Activated CD8-positive, alpha-beta memory T cell treated with anti-CD3 and anti-CD28 coated beads for 36 hours (primary cell): ENCODE measurements at places on chromosomes 6 and 20. TPM values are rescaled to one million over a fixed set of nuclear protein-coding genes. Genes with fewer than 3 reads are reported as not detected.

RFX6 gene
- not detected for total RNA-seq

SLC22A23 gene
- 0.15 TPM for total RNA-seq

PKIB gene
- not detected for total RNA-seq

TTLL9 gene
- not detected for total RNA-seq

TCF21 gene
- not detected for total RNA-seq

TLDC2 gene
- not detected for total RNA-seq

MOG gene
- not detected for total RNA-seq

CD24 gene
- total RNA-seq, result 0.46 TPM

MACROD2 gene
- not detected for total RNA-seq

SCAND1 gene
- 47.2 TPM for total RNA-seq

TAAR2 gene
- total RNA-seq, result not detected

ZNF391 gene
- 3.8 TPM for total RNA-seq

FAM209B gene
- 0.86 TPM for total RNA-seq

CST5 gene
- not detected for total RNA-seq

TCF15 gene
- total RNA-seq, result not detected

TMEM151B gene
- total RNA-seq, result not detected

EZR gene
- total RNA-seq, result 260 TPM

CALHM4 gene
- not detected for total RNA-seq

NQO2 gene
- 14.5 TPM for total RNA-seq

PSORS1C2 gene
- total RNA-seq, result not detected

SNAP91 gene
- total RNA-seq, result not detected

TEAD3 gene
- total RNA-seq, result 0.71 TPM

TBC1D22B gene
- 13.1 TPM for total RNA-seq

SALL4 gene
- total RNA-seq, result 0.70 TPM

RSPO4 gene
- total RNA-seq, result not detected

FUT9 gene
- total RNA-seq, result not detected

SLC22A1 gene
- total RNA-seq, result 0.75 TPM

HSPA1B gene
- total RNA-seq, result 86.9 TPM

ZNF335 gene
- 30.4 TPM for total RNA-seq

WFDC2 gene
- not detected for total RNA-seq

IMPG1 gene
- not detected for total RNA-seq

DDRGK1 gene
- 78.6 TPM for total RNA-seq
